ENCODE measurements at places on chromosomes 12 and 14.

DNA sequence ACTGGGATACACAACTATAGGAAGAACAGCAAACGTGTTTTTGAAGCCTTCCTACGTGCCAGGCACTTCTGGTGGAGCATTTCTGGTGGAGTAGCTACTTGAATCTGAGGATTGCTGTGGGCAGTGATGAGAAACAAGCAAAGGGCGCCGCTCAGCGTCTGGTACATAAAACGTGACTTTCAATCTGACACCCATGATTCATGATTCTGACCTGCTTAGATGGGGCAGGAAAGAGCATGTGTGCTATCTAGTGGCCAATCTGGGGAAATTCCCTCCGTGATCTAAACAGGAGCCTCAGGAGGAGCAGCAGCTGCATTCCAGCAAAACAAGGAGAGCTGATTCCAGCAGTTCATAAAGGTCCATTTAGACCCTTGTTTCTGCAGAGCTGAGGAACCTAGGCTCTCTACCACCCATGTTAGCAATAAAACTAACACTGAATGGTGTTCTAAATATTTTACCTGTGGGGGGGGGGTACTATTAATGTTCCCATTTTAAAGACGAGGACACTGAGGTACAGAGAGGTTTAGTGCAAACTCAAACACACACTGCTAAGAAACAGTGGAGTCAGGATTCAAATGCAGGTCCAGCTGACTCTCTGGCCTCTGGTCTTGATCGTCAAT is 37.8 kb downstream of the PAH start:
- DNase-seq: no peak

DNA sequence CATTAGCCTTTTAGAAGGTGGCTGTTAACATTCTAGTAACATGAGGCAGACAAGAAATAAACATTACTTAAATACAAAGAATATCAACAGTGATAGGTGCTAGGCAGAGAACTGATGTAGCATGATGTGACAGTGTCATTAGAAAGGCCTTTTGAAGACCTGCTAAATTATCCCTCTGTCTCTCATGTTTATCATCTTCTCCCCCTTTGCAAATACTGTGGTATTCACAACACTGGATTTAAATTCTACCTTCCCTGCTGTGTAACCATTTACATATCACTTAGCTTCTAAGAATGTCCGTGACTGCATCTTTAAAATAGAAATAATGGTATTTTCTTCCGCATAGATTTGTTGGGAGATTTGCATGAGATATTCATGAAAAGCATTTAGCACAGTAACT is 74.4 kb upstream of the CLEC14A start:
- no peak for DNase-seq

- DNase-seq: no peak
Observed at GRCh38 chr12:57000393-57000792, 6.0 kb downstream of the ZBTB39 start.

GRCh38 chr14:63770187-63770807 is 42.4 kb upstream of the SGPP1 start:
- peak; percentile 32 for DNase-seq

- DNase-seq: no peak
Observed at GRCh38 chr12:85814071-85814470, 22.1 kb downstream of the RASSF9 start.

- no peak for DNase-seq
Observed at GRCh38 chr12:1444142-1444516, 150.3 kb downstream of the FBXL14 start.

DNA sequence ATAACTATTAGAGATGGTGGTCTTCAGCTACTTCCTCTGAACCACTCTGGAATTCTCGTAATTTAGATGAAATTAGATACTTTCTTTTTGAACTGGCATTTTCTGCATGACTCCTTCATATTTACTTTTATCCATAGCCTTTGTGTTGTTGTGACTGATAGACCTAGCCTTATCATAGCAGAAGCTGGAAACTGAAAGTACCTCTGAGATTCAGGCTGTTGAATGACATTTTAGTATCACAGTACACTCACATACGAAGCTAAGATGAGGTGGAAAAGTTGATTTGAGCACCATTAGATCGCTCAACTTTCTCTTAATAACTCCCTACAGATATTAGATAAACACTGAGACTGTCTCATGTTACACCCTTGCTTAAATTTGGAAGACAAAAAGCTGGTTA is 525.1 kb upstream of the FBXO33 start:
- DNase-seq: no peak

GRCh38 chr14:56666716-56667115 is 87.1 kb downstream of the TMEM260 start:
- no peak for DNase-seq

DNA sequence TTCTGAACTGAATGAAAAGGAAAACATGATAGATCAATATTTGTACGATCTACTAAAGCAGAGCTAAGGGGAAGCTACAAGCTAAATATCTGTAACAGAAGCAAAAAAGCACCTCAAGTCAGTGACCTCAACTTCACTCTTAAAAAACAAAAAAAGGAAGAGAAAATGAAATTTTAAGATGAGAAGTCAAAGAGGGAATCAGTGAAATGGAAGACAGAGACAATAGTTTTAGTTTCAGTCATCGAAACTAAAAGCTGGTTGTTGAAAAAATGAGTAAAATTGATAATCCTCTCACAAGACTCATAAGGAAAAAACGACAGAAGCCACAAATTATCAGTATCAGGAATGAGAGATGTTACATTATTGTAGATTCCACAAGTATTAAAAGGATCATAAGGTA is 11.9 kb upstream of the SLC2A13 start:
- DNase-seq: no peak

Measured in HuH-7 (cell line).